Erythroblast (primary cell): ENCODE measurements at places on chromosomes 16 and 17.

GRCh38 chr16:72355561-72355960, 183.6 kb upstream of the PMFBP1 start:
- DNase-seq = no peak

- no peak for DNase-seq
Observed at GRCh38 chr17:11404431-11405276, 163.6 kb downstream of the SHISA6 start.

DNA sequence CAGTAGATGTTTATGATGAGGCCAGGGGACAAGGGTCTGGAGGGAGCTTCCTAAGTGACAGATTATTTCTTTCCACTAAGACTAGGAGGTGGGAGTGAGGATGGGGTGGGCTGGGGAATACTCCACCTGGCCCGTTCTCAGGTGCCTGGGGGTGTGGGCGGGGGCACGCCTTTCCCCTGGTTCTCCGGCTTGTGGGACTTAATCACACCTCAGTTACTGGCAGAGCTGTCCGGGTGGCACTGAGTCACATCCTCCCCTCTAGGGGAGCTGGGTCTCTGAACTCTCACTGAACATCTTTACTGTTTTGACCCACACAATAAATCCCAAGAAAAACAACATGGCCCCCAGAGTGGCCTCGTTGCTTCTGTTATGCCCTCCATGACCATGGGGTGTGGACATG, 332.8 kb downstream of the MAF start:
- DNase-seq = no peak

DNA sequence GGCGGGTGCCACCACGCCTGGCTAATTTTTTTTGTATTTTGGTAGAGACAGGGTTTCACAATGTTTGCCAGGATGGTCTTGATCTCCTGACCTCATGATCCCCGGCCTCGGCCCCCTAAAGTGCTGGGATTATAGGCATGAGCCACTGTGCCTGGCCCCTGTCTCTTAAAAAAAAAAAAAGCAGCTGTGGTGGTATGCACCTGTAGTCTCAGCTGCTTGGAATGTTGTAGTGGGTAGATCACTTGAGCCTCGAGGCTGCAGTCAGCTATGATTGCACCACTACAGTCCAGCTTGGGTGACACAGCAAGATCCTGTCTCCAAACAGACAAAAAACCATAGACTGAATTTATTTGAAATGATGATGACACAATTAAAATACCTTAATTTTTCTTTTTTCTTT, 24.3 kb downstream of the CDK12 start:
- peak; percentile 12 for DNase-seq

- no peak for DNase-seq
Observed at GRCh38 chr16:2904922-2905240, 6.8 kb upstream of the FLYWCH1 start.

DNA sequence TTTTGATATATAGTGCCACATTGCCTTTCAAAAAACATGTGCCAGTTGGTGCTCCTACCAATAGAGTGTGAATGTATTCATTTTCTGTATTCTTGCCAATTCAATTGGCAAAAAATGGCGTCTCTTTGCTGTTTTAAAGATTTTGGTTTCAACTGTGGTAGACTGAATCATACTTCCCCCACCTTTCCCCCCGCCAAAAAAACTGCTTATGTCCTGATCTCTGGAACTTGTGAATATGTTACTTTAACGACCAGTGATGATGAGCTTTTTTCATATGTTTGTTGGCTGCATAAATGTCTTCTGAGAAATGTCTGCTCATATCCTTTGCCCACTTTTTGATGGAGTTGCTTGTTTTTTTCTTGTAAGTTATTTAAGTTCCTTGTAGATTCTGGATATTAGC, 325.1 kb upstream of the KCNJ16 start:
- no peak for DNase-seq

DNA sequence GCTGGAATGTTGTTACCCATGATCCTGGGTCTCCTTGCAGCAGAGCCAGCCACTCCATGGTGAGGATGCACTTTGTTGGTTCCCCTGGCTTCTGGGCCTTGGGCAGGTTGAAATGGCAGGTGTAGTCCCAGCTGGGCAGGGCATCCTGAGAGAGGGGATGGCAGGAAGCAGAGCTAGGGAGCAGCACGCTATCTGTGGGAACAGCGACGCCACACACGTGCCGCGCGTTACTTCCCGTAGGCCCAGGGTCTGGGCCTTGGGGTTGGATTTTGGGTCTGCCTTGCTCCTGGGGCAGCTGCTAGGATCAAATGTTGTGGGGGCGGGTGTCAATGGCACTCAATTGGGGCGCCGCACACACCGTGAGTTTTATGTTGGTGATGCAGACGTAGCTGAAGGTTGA, 368.0 kb downstream of the CPPED1 start:
- no peak for DNase-seq

- no peak for DNase-seq
Observed at GRCh38 chr16:78755751-78756661, 656.6 kb downstream of the WWOX start.

DNA sequence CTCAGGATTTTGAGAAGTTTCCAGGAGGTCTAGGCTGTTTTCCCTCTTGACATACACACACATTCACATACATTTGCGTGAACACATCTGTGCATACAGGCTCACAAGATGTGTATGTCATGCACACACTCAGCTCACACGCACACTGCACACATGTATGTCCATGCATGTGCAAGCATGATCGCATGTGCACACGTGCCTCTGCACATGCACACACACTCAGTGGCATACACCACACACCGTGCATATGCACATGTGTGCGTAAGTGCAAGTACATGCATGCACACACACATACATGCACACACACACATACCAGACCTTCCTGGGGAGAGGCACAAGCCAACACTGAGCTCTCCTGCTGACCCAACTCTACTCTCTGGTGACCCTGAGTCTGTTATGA, 171.4 kb downstream of the RBFOX3 start:
- no peak for DNase-seq

GRCh38 chr17:12982224-12982623, 35.6 kb downstream of the ELAC2 start:
- DNase-seq = no peak

GRCh38 chr17:81287741-81288430, 7.2 kb downstream of the SLC38A10 start:
- no peak for DNase-seq

GRCh38 chr16:3625911-3626732, 14.7 kb upstream of the SLX4 start:
- no peak for DNase-seq

- peak; percentile 51 for DNase-seq
Observed at GRCh38 chr17:39663688-39664580, 1.2 kb upstream of the TCAP start.

GRCh38 chr16:77890075-77890474, 101.7 kb downstream of the VAT1L start:
- no peak for DNase-seq

GRCh38 chr17:15478845-15479244, 11.4 kb upstream of the CDRT4 start:
- no peak for DNase-seq

DNA sequence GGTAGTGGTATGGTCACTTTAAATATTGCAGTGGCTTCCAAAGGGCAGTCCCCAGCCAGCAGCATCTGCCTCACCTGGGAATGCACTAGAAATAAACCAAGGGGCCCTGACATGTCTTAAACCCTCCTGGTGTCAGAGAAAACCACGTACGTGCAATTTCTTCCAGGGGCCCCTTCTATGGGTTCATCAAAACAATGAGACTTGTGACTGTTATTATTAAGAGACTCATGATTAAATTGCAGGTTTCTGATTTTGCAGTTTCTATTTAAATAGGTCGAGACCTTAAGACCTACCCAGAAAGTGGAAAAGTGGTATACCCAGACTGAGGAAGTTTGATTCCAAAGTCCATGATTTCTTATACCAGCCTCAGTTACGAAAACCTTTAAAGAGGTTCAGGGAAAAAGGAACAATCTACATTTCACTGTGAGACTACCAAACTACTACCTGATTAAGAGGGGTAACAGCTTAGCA, 746 bp upstream of the POLG2 start:
- no peak for DNase-seq

DNA sequence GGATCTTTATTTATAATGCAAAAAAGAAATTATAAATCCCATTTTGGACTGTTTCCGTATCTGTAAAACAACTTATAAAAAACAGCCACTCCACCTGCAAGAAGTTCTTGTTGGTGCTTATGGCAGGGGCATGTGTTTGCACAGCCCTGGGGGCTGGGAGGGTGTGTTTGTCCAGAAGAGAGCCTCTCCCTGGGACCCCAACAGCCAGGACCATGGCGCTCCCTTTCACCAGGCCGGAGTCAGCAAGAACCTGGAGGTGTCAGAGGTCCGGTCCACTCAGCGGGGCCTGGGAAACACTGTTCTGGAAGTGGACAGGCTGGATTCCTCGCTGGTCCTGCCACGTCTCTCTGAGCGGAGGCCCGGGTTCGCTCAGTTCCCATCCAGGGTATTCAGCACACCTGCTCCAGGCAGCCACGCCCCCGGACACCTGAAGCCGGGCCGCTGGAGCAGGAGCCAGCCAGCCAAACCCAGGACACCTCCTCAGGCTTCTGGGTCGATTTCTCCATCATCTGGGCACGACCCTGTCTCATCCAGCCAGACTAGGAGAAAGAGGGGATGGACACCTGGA, 18.9 kb upstream of the GINS2 start:
- no peak for DNase-seq

- DNase-seq = no peak
Observed at GRCh38 chr16:7372095-7372494, 39.5 kb downstream of the RBFOX1 start.

- no peak for DNase-seq
Observed at GRCh38 chr16:70589998-70590471, 56.3 kb upstream of the IL34 start.

GRCh38 chr16:87626401-87626800, 24.1 kb downstream of the JPH3 start:
- no peak for DNase-seq

DNA sequence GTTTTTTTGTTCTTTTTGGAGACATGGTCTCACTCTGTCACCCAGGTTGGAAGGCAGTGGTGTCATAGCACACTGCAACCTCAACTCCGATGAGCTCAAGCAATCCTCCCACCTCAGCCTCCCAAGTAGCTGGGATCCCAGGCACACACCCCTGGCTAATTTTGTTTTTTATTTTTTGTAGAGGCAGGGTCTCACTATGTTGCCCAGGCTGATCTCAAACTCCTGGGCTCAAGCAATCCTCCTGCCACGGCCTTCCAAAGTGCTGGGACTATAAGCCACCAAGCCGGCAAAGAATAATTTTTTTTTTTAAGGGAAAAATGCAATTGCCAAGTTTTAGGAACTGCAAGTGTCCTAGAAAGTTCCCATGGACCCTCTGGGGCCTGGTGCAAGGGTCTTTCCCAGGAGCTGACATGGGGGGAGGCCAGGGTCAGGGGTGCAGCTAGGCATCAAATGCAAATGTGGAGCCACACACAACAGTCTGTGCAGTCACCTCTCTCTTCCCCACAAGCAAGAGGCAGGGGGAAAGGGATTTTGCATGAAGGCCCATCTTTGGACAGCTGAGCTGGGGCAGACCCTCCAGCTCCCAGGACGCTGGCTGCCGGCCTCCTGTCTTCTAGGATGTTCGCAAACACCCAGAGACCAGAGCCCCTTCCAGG, 20.1 kb upstream of the BCAR1 start:
- no peak for DNase-seq

- peak; percentile 82 for DNase-seq
Observed at GRCh38 chr17:29124925-29125273, 55.3 kb downstream of the MYO18A start.

GRCh38 chr16:23868136-23868535, 32.4 kb downstream of the PRKCB start:
- DNase-seq = no peak

DNA sequence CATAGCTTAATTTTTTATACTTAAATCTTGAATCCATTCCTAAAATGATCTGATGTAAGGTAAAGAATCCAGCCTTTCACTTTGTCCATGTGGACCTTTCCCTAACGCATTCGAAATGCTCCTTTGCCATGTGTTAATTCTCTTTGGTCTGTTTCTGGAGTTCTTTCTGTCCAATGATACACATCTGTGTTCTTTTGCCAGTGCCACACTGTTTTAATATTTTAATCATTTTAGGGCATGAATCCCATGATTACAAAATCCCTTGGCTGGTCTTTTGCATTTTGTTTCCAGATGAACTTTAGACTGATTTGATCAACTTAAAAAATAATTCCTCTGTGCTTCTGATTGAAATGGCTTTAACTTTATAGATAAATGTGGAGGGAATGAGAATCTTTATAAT, 74.1 kb downstream of the NTN1 start:
- no peak for DNase-seq

DNA sequence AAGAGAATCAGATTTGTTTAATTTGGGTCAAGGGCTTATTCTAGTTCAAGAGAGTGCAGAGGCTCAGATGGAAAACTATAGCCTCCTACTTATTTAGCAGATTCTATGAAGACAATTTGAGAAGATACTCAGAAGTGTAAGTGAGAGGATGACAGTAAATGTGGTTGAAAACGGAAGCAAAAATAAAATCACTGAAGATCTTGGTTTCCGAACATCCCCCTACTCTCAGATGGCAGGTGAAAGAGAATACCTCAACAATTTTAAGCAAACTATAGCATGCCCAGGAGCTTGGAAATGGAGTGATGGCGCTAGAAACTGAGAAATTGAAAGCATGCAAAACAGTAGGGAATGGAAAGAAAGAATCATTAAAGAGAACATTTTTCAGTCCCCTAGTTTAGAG, 705.5 kb upstream of the CDH8 start:
- DNase-seq = no peak

GRCh38 chr17:67413388-67413787, 36.3 kb downstream of the PITPNC1 start:
- DNase-seq = no peak

- no peak for DNase-seq
Observed at GRCh38 chr17:57158795-57159194, 73.7 kb downstream of the AKAP1 start.

GRCh38 chr17:83092186-83092585, 12.8 kb downstream of the METRNL start:
- DNase-seq = no peak

DNA sequence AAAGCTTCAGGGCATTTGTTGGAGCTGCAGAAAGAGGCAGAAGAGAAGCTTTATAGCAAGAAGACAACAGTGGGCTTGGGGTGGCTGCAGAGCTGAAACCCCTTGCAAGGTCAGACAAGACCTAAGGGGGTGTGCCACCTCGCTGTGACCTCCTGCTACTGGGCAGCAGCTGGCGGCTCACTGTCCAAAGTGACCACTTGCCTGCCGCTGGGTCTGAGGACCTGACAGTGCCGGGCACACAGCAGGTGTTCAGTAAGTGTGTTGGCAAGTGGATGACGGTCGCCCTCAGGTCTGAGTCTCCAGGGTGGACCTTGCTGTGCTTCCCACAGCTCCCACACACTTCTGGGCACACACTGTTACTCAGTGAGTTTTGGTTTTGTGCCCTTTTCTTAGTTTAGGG, 336.5 kb downstream of the C16orf95 start:
- no peak for DNase-seq

DNA sequence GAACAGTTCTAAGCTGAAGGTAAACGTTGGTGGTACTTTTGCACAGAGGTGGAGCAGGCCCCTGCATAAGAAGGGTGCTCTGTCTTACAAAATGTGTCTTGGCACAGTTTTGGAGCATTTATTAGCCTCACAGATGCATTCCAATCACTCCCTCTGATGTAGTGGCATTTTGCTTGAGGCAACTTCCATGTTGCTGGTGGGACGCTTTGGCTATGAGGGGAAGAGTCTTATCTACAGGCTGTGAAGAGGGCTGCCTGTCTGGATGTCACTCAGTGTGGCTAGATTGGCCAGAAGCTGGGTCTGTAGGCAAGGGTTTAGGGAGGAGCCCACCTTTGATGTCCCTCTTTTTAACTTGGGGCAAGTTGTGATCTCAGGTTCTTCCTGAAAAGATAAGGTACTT, 2.6 kb upstream of the RARA start:
- DNase-seq = peak; percentile 40
